ENCODE measurements at places on chromosomes 7 and 10. TPM values are rescaled to one million over a fixed set of nuclear protein-coding genes. Genes with fewer than 3 reads are reported as not detected.

NME8 gene
- total RNA-seq, result not detected

RADIL gene
- 1.7 TPM for total RNA-seq

CHAT gene
- not detected for total RNA-seq

EPHA1 gene
- total RNA-seq, result not detected

NKX6-2 gene
- 0.54 TPM for total RNA-seq

FAM237B gene
- total RNA-seq, result 0.04 TPM

FAM180A gene
- total RNA-seq, result 0.05 TPM

C10orf105 gene
- not detected for total RNA-seq

CNNM1 gene
- total RNA-seq, result 34.0 TPM

CEP41 gene
- total RNA-seq, result 13.0 TPM

OR6B1 gene
- not detected for total RNA-seq

PTPRZ1 gene
- not detected for total RNA-seq

PPP1R3C gene
- 20.7 TPM for total RNA-seq

AEBP1 gene
- total RNA-seq, result not detected

PRRT4 gene
- total RNA-seq, result 0.26 TPM

KLLN gene
- total RNA-seq, result 0.68 TPM

BHLHA15 gene
- total RNA-seq, result 0.39 TPM

SAP25 gene
- total RNA-seq, result 0.66 TPM

USP54 gene
- total RNA-seq, result 12.5 TPM

VENTX gene
- total RNA-seq, result not detected

CUZD1 gene
- total RNA-seq, result 1.0 TPM

EBLN1 gene
- total RNA-seq, result not detected

PPRC1 gene
- 62.3 TPM for total RNA-seq

RTKN2 gene
- 0.96 TPM for total RNA-seq

PON1 gene
- total RNA-seq, result 0.79 TPM

C10orf62 gene
- total RNA-seq, result not detected

ABCC2 gene
- 114 TPM for total RNA-seq

MINDY4 gene
- total RNA-seq, result 2.4 TPM

USP6NL gene
- total RNA-seq, result 13.0 TPM

SLC18A2 gene
- 0.04 TPM for total RNA-seq

TWIST1 gene
- 2.8 TPM for total RNA-seq

FRMD4A gene
- total RNA-seq, result 3.0 TPM

CALHM3 gene
- total RNA-seq, result 0.22 TPM
